ENCODE measurements at places on chromosomes 1 and 21.
A peak's percentile ranks its signal among the peaks of the same experiment; 100 is the strongest.

- DNase-seq, result no peak
Observed at GRCh38 chr21:32414579-32415358, 2.3 kb downstream of the EVA1C start.

GRCh38 chr1:157270705-157271274 lies 132.6 kb upstream of the ETV3 start:
- DNase-seq, result no peak

DNA sequence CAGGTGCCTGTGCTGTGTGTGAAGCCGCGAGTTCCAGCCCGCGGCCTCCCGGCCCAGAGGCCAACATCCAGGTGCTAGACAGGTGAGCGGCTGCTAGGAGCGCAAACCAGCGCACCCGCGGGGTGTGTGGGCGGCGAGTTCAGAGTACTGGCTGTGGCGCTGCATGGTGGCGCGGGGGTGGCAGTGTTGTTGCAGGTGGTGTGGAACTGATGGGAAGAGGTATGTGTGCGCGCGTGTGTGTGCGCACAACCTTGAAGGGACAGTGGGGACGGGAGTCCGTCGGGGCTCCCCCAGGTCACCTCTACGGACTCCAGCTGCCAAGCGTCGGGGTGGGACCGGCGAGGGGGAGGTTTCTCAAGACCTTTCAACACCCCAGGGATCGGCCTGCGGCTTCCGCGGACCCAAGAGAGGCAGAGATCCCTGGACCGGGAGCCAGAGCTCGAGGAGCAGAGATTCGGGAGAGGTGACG lies 433 bp upstream of the DMBX1 start:
- DNase-seq, result no peak

DNA sequence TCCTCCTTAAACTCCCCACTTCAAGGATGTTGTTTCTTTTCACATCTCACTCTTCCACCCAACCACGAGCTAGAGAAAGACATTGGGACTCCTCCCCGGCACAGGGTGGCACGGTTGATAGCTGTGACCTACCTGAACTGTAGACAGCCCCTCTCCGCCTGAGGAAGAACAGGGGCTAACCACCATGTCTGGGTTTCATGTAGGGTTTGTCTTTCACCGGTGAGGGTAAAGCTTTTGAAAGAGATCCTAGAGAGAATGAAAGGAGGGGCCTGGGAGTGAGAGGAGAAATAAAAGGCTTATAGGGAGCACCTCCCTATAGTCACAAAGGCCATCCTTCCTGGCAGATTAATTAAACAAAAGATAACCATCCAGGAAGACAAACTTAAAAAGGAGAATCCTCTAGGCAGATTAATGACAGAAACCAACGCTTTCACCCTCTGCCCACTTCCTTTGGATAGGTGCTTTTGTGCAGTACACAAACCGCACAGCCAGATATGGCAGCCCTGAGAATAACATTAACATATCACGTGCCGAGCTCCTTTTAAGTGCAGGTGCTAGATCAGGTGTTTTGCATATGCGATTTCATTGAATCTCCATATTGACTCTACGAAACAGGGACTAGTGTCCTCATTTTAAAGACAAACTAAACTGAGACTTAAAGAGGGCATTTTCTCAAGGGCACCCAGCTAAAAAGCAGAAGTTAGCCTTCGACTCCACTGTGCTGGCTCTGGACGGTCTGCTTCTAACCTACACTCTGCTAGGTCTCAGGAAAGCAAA lies 178.1 kb upstream of the RUNX1 start:
- DNase-seq, result no peak

DNA sequence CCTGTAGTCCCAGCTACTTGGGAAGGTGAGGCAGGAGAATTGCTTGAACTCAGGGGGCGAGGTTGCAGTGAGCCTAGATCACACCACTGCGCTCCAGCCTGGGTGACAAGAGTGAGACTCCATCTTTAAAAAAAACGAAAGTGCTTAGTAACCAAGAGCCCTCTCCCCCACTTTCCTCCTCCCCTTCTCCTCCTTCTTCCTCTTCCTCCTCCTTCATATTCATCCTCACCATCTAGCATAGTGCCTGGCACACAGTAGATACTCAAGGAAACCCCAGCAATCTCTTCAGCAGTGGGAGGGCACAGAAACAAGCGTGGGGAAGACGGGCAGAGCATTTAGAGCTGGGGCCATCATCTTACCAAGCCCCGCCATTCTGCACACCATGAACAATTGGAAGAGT lies 119.4 kb upstream of the SLC45A1 start:
- DNase-seq, result no peak

DNA sequence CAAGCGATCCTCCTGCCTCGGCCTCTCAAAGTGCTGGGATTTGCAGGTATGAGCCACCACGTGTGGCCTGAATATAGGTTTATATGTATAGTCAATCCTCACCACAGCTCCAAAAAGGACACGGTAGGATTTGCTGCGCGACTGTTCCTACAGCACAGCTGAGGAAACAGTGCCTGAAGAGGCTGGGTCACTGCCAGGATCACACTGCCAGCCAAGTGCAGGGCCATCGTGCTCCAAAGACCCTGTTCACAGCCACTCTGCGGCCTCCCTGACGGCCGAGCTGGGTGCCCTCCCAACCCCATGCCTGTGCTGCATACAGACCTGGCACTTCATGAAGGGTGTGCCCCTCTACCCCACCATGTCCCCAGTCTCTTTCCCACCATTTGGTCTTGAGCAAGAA lies 71.4 kb downstream of the MRPL37 start:
- peak; percentile 37 for DNase-seq

GRCh38 chr21:27532076-27532475 lies 565.2 kb upstream of the ADAMTS5 start:
- no peak for DNase-seq

GRCh38 chr21:42319851-42320572 lies 4.8 kb upstream of the TFF3 start:
- no peak for DNase-seq

- peak; percentile 45 for DNase-seq
Observed at GRCh38 chr1:155591770-155592169, 18.2 kb upstream of the MSTO1 start.

- no peak for DNase-seq
Observed at GRCh38 chr1:75425001-75425650, 185.8 kb downstream of the SLC44A5 start.

DNA sequence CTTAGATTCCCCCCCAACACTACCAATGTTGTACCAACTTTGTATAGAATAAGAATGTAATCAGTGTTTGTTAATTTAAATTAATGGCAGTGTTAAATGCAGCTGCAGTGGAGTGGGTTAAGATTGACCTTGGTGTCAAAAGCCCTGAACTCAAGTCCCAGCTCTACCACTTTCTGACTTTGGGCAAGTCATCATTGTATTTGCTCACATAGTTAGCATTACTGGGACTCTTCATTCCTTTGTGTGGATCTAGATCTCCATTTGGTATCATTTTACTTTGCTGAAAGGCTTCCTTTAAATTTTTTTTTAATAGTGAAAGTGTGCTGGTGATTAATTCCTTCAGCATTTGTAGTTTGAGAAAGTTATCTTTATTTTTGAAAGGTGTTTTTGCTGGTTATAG lies 22.2 kb upstream of the PHGDH start:
- DNase-seq, result no peak

GRCh38 chr1:160777486-160778089 lies 18.4 kb upstream of the LY9 start:
- no peak for DNase-seq

DNA sequence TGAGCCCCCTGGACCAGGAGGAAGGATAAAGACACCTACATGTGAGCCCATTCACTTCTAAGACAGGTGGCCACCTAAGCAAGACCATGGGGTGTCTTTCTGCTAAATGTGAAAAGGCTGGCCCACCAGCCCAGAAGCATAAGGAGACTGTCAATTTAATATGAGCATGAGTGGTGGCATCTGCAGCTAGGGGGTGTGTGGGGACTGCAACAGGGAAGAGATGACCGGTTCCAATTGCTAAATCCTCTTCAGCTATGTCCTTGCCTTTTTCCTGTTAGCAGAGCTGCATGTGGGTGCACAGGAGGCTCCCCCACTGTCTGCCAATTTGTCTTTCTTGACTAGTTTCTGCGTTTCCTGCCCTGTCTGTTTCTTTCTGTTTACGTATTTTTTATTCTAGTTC lies 22.3 kb upstream of the BMP8A start:
- DNase-seq, result no peak

- no peak for DNase-seq
Observed at GRCh38 chr1:34846265-34846664, 13.3 kb downstream of the SMIM12 start.

GRCh38 chr21:45747233-45747766 lies 103.8 kb downstream of the PCBP3 start:
- no peak for DNase-seq

DNA sequence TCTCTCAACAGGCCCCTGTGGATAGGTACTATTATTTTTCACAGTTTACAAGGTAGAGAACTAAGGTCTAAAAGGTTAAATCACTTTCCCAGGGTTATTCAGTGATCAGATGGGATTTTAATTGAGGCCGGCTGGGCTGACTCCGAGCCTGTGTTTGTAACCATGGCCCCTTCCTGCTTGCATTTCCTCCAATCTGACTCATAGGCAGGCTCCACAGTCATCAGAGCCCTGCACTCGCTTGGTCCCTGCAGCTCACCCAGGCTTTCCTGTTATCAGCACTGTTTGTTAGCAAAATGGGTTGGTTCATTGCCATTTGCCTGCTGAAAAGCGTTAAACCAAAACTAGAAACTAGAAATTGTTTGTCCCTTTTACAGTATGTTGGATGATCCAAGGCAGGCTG lies 41.4 kb upstream of the LMX1A start:
- no peak for DNase-seq

DNA sequence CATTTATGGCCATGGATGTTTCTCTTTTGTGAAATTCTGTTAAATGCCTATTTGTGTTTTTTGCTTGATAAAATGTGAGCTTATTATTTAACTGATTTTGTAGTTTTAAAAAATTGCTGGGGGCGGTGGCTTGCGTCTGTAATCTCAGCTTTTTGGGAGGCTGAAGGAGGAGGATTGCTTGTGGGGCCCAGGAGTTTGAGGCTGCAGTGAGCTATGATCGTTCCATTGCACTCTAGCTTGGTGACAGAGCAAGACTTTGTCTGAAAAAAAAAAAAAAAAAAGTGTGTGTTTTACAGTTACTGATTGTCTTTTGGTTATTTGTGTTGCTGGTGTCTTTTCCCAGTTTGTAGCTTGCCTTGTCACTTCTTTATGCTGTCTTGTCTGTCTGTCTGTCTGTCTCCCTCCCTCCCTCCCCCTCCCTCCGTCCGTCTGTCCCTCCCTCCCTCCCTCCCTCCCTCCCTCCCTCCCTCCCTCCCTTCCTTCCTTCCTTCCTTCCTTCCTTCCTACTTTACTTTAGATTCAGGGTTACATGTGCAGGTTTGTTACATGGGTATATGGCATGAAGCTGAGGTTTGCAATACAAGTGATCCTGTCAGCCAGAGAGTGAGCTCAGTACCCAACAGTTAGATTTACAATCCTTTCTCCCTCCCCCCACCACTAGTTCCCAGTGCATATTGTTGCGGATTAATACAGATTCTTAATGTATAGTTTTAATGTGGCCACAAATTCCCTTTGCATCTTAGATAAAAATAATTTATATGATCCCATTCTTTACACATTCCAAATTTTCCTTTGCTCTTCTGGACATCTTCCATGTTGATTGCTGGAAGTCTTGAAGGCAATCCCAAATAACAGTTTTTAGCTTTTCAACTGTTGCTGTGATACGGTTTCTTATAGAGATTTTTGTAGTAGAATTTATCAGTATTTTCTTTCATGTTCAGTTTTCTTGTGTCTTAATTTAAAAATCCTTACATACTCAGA lies 25.1 kb downstream of the PTBP2 start:
- no peak for DNase-seq

DNA sequence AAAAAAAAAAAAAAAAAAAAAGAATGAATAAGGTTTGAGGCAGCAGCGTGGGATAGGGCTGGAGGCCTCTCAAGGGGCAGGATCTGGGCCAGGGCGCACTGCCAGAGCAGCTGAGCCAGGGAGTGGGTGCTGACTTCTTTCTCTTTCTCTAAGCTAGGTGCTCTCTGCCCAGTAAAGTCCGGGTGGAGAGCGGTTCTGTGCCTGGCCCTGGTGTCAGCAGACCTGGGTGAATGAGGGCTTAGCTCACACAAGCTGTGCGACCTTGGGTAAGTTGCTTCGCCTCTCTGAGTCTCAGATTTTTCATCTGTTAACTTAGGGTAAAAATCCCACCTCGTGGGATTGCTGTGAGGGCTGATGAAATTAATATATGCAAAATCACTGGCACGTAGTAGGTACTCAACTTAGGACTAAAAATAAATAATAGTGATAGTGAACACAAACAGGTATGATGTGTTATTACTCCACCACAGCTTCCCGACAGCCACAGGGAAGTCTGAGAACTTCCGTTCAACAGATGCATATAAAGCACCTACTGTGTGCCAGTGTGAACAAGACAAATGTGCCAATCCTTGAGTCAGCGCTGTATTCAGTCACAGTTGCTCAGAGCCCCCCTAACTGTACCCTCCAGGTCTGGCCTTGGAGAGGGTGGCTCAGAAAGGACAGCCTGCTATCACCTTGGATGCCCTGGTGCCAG lies 2.0 kb upstream of the FAM131C start:
- DNase-seq, result no peak

DNA sequence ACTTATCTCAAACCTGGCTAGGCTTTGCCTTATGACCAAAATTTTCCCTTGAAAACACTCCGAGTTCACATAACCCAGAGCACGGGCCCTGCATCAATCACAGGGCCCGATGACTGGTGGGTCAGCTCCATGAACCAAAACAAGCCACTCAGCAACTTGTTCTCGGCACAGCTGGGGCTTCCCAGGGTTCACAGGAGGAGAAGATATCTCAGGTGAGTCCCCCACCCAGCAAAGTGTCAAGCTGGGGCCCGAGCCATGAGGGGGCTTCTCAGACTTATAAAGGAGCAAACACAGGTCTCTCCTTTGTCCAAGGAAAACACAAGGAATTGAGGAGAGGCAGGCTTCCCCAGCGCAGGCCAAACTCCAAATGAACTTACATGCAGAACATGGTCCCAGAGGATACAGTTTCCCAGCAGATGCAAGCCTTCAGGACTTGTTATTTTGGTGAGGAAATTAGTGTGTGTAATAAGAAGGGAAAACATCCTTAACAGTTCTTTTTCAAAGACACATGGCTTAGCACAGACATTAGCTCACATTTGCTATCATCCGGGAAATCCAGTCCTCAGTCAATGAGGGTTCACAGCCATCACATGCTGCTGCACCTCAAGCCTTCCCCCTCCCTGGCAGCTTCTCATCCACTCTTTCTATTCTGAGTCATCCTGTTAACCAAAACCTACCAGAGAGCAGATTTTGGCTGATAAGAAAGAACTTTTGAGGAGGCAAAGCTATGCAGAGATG lies 98.1 kb upstream of the NFIA start:
- DNase-seq, result no peak

DNA sequence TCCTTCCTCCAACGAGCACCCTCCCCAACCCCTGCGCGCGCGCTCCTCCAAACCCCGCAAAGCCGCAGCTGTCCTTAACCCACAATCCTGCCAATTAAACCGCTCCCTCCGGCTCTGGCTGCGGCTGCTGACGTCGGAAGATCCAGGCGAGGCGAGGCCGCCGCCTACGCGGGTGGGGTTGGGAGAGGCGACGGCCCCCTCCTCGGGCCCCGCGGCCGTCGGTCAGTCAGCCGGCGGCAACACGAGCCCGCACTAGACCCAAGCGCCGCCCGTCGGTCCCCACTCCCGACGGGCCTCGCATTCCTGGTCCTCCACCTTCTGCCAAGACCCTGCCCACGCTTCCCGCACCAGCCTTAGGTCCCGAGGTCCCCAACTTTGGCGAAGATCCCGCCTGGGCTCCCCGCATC lies 75.4 kb downstream of the VWA5B1 start:
- DNase-seq, result no peak

- no peak for DNase-seq
Observed at GRCh38 chr1:172766462-172766861, 107.6 kb downstream of the FASLG start.

GRCh38 chr1:232211149-232211548 lies 418.8 kb downstream of the SIPA1L2 start:
- DNase-seq, result no peak

GRCh38 chr1:22754106-22754768 lies 43.6 kb downstream of the EPHB2 start:
- no peak for DNase-seq
